ENCODE measurements at places on chromosomes 3 and 15.

DNA sequence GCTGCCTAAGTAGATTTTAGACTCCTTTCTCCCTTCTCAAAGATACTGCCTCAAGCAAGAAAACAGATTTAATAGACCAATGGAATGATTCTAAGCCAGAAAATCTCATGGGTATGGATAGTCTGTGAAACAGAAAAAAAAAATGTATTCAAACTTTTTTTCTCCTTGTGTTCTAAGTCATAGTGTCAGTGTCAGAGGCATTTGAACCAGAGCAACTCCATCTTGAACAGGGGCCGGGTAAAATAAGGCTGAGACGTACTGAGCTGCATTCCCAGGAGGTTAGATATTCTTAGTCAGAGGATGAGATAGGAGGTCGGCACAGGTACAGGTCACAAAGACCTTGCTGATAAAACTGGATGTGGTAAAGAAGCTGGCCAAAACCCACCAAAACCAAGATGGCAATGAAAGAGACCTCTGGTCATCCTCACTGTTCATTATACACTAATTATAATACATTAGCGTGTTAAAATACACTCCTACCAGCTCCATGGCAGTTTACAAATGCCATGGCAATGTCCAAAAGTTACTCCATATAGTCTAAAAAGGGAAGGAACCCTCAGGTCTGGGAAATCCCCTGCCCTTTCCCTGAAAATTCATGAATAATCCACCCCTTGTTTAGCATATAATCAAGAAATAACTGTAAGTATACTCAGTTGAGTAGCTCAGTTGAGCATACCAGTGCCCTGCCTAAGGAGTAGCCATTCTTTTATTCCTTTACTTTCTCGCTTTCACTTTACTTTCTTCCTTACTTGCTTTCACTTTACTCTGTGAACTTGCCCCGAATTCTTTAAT is 72.8 kb upstream of the GOLGA8B start:
- no peak for DNase-seq

- no peak for DNase-seq
These were observed 7.5 kb downstream of the ABTB1 start for GRCh38 chr3:127680146-127680661.

- DNase-seq, result no peak
These were observed 13.4 kb downstream of the B4GALT4 start for GRCh38 chr3:119227070-119227850.

- DNase-seq, result peak; percentile 90
These were observed 26.6 kb upstream of the RASA2 start for GRCh38 chr3:141460097-141460704.

DNA sequence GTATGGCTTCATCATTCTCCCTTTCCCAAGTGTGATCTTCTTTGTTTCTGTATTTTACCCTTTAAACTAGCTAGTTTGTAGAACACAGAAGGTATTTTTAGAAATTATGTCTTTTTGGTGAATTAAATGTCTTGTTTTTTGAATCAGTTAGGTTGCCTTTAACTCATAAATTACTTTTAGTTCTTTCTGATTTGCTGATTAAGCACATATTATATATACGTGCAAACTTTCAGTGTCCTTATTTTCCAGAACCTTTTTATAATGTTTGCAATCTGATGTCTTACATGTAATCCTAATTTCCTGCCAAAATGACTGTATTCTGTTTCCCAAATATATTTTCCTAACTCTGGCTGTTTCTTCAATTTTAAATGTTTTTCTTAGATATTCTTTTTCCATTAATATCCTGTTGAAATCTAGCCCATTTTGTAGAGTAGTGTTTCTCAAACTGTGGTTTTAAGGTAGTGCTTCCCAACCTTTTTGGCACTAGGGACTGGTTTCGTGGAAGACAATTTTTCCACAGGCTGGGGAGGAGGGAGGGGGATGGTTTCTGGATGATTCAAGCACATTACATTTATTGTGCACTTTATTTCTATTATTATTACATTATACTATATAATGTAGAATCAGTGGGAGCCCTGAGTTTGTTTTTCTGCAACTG is 51.8 kb downstream of the CHD2 start:
- DNase-seq, result no peak

DNA sequence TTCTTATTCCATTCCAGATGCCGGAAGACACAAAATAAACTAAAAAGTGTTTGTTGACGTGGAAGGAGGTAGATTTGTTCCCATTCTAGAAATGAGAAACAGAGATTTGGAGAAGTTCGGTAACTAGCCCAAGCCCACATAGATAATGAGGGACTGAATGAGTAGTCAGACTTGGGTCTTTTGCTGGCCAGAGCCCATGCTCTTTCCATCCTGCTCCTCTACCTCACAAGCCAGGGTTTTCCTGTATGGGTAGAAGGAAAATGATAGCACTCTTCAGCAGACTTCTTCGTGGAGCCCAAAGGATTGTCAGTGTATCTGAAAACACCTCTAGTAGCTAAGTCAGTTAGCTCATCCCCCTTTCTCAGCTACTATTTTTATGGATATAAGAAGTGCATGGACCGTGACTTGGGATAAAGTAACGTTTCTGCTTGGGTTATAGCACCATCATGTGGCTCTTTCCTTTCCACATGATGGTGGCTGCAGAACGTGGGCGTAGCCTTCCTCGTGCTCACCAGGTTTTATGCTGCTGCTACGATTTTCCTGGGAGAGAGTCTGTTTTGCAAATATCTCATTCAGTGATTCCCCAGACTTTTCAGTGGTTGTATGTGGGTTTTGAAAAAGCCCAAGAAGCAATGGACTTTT is 84.6 kb downstream of the DGKG start:
- DNase-seq, result no peak

DNA sequence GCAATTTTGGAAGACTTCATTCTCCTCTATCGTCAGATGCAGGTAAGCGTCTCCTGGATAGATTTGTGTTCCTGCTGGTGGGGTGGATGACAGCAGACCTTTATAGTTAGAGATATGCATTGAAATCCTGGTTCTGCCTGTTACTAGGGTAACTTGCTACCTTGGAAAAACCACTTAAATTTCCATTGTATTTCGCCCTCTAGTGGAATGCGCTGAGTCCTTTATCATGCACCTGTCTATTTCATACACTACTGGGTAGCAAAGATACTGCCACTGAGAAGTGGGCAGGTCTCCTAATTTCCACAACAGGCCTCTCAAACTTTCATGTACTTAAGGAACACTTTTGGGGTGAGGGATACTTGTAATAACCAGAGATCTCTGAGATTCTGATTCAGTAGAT is 209.5 kb upstream of the SUCLG2 start:
- no peak for DNase-seq

- DNase-seq, result no peak
These were observed 426.6 kb upstream of the ATP11B start for GRCh38 chr3:182366746-182367145.

GRCh38 chr3:39668420-39668819 is 141.0 kb upstream of the MYRIP start:
- peak; percentile 22 for DNase-seq

DNA sequence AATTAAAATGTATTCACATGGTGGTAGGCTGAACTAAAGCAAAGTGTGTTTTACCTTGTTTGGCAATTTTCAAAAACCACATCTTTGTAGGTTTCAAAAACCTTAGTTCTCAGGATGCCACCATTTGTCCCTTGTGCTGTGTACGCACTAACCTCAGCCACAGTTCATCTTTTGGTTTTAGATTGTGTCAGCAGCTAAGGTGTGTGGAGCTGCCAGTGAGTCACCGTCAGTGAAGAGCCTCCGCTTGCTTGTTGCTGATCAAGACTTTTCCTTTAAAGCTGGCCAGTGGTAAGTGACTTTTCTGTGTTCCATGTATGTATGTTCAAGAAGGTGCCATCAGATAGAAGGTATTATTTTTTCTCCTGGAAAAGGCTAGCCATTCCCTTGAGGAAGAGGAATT is 21.1 kb downstream of the OXNAD1 start:
- no peak for DNase-seq

DNA sequence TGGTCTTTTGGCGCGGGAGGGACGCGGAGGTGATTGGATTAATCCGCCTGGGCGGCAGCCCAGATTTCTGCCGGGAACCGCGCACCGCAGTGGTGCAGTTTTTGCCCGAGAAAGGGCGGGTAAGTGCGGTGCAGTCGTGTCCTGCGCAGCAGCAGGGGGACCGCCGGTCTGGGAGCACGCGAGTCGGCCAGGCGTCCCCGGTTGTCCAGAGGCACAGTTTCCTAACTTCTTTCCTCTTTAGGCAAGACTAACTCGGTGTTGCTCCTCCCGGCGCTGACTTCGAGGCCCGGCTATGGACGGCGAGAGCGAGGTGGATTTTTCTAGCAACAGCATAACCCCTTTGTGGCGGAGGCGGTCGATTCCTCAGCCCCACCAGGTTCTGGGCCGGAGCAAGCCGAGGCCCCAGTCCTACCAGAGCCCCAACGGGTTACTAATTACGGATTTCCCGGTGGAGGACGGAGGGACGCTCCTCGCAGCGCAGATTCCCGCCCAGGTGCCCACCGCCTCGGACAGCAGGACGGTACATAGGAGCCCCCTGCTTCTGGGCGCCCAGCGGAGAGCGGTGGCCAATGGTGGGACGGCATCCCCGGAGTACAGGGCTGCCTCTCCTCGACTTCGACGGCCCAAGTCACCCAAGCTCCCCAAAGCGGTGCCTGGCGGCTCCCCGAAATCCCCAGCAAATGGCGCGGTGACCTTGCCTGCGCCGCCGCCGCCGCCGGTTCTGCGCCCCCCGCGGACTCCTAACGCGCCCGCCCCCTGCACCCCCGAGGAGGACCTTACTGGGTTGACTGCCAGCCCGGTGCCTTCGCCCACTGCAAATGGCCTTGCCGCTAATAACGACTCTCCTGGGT is 736 bp downstream of the ARHGEF26 start:
- DNase-seq, result peak; percentile 56

- DNase-seq, result no peak
These were observed 25.2 kb downstream of the CD200 start for GRCh38 chr3:112357930-112358780.

GRCh38 chr15:56342653-56343052 is 22.6 kb upstream of the TEX9 start:
- DNase-seq, result no peak

- no peak for DNase-seq
These were observed 12.6 kb upstream of the FRMD5 start for GRCh38 chr15:44207643-44208042.

DNA sequence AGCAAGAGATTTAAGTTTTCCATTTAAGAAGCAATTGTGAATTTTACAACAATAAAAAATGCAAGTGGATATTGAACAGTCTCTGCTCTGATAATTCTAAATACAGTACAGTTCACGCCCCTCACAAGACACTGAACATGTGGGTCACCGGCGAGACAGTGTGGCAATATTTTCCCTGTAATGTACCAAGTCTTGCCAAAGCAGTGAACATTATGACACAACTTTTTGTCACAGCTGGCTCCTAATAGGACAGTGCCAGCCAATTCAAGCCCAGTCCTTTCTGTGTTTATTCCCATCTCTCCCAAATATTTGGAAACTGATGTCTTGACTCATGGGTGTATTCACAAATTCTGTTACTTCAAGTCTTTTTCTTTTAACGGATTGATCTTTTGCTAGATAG is 62.3 kb downstream of the PPARG start:
- DNase-seq, result no peak

- no peak for DNase-seq
These were observed 47.8 kb upstream of the NDN start for GRCh38 chr15:23734862-23735261.

- DNase-seq, result no peak
These were observed 105.8 kb upstream of the RASGRP1 start for GRCh38 chr15:38670128-38671005.

DNA sequence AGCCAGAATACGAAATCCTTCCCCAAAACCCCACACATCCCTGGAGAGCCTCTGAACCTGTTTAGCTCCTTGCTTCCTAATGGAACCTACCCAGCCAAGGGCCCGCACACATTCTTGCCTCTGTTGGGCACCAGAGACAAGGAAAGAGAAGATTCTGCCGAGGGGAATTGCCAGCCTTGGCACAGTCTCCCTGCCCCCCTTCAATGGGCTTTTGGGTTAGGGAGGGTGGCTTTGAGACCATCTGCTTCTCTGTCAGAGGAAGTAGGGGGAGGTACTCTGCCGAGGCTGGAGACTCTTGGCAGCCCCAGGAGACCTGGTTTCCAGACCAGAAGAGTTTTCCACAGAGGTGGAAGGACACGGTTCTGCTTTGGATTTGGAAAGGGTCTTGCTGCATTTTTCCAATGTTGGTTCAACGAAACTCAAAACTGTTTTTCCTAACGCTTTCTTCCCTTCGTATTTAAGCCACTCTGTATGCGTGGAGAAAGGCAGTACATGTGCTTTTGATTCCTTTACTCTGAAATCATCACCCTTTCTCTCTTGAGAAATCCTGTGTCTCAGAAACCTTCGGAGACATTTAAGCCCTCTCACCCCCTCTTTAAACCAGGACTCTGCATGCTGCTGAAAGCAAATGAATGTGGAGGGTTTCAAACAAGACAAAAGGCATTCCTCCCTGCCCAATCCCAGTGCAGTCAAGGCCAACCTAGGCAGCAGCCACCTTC is 78.8 kb upstream of the PRR23C start:
- DNase-seq, result no peak

GRCh38 chr3:127256733-127257271 is 31.0 kb downstream of the PRR20G start:
- no peak for DNase-seq

- peak; percentile 82 for DNase-seq
These were observed 4.4 kb upstream of the CXCR6 start for GRCh38 chr3:45938864-45939263.

DNA sequence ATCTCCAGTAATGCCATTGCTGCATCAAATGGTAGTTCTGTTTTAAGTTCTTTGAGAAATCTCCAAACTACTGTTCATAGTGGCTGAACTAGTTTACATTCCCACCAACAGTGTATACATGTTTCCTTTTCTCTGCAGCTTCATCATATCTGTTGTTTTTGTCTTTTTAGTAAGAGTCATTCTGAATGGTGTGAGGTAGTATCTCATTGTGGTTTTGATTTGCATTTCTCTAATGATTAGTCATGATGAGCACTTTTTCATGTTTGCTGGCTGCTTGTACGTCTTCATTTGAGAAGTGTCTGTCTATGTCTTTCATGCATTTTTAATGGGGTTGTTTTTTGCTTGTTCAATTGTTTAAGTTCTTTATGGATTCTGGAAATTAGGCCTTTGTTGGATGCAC is 10.2 kb upstream of the GCSAM start:
- no peak for DNase-seq

- DNase-seq, result no peak
These were observed 217.5 kb downstream of the RAP2B start for GRCh38 chr3:153379516-153379915.

- no peak for DNase-seq
These were observed 221.3 kb downstream of the OPA1 start for GRCh38 chr3:193814166-193814892.

GRCh38 chr3:122936986-122937385 is 90.6 kb downstream of the SEMA5B start:
- DNase-seq, result no peak

DNA sequence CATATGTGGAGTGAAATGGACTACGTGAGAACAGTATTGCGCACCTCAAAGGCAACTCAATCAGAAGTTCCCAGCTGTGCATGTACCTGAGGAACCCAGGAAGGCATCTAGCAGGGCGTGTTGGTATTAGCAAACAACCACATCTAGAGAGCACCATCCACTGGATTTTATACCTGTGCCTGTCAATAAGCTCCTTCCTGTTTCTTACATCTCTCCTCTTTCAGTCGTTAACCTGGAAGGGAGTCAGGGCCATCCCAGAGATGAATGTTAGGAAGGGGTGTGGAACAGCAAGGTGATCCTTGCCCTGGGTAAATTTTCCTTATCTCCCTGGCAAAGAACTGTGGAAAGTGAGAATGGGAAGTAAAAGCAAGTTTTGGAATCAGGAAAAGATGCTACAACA is 29.6 kb upstream of the CHMP2B start:
- DNase-seq, result no peak

GRCh38 chr3:46624975-46625490 is 12.7 kb downstream of the FAM240A start:
- no peak for DNase-seq

- no peak for DNase-seq
These were observed 171.9 kb downstream of the CACNA2D3 start for GRCh38 chr3:54294214-54294613.
